AG04450 (cell line): ENCODE measurements at places on chromosomes 1 and 21.

DNA sequence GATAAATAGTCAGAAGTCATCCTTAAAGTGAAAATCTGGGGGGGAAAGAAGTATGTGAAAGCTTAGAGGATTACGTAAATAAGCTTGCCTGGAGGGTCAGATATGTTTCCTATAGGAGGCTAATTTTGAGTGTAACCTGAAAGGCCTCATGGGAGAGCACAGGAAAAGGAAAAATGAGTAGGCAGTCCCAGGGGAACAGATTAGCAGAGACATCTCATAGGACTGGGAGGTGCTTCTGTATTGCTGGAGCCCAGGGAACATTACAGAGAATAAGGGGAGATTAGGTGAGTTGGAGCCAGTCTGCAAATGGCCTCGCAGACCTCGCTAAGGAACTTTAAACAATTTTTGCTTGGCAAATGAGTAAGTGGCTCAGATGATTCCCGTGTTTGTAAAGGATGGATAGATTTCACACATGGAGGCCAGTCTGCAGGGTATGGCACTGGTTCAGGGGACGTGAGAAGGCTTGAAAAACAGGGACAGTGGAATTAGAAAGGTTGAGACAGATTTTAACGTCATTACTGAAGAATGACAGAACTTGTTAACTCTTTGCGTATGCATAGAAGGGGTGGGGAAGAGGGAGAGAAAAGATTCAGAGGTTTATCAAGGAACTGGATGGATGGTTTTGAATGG lies 149.1 kb downstream of the GREM2 start:
- no peak for DNase-seq

DNA sequence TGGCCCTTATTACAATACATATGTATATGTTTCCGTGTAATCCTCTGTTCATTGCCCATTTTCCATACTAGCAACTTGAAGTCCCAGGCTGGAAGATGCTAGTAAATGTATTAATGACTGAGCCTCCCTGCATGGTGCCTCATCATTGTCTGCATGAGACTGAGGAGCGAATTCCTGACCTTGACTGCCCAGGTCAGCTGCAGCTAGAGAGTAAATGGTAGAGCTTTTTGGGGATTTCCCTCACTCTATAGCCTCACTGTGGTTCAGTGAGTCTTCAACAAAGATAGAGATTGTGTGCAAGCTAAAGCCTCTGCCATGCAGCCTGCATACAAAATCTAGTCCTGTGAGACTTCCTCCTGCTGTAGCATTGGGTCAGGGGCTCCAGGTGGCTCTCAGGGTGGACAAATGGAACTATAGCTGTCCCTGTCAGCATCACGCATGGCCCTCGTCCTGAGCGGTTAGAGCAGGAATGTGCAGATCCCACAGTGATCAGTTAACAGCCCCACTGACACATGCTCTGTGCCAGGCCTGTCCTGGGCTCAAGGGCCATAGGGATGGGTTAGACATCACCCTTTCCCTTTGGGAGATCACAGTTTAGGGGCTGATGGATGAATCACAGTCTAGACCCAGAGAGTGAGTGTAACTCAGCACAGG lies 741.7 kb downstream of the MATN1 start:
- DNase-seq = no peak

DNA sequence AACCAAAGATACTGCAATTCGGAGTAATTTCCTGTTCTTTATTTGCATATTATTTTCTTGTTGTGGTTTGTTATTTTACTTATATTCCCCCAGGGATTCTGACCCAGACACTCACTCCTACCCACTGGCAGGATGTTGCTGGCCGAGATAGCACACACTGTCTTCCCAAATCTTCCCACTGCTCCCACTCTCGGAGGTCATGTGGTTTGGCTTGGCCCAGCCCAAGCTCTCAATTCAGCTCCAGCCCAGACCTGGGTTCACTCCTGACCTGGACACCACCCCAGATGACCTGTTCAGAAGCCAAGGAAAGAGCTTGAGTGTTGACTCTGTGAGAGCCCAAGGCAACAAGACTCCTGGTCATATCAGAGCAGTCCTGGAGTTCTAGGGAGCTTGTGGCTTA lies 1.2 kb upstream of the FAM43B start:
- DNase-seq = no peak

DNA sequence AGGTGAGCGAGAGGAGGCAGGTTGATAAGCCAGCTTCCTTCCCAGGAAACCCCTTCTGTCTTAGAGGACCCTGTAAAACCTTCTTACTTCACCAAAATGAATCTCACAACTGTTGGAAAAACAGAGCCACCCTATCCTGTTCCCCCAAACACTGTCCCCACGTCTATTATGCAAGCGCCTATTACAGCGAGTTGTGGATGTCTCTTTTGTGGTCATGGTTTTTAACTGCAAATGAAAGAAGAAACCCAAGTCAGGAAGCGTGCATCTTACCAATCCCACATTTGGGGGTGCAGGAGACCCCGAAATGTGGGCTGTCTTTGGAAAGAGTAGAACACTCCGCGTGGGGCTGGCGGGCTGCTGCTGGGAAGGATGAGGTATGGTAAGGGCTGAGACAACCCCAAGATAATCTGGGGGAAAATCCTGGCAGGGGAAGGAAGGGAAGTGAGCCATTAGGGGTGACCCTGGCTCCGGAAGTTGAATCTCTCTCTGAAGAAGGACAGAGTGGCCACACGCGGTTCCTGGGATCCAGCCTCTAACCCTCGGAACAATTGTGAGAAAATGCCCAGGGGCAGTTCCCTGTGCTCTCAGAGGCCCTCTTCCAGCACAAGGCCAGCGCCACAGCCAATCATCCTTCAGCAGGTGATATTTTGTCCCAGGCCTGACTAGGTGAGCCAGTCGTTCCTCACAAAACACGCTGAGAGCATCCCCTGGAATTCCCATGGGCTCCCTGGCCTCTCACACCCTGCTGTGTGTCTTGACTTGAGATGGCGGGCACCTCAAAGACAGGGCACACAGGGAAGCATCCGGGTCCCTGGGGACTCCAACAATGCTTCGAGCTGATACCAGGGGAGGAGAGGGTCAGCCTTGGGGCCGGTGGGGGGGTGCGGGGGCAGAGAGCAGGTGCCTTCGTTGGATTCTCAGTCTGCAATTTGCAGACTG lies 168.5 kb upstream of the IRF2BP2 start:
- DNase-seq = no peak

- DNase-seq = no peak
Measured at GRCh38 chr1:38431535-38432376, 385.2 kb upstream of the POU3F1 start.

DNA sequence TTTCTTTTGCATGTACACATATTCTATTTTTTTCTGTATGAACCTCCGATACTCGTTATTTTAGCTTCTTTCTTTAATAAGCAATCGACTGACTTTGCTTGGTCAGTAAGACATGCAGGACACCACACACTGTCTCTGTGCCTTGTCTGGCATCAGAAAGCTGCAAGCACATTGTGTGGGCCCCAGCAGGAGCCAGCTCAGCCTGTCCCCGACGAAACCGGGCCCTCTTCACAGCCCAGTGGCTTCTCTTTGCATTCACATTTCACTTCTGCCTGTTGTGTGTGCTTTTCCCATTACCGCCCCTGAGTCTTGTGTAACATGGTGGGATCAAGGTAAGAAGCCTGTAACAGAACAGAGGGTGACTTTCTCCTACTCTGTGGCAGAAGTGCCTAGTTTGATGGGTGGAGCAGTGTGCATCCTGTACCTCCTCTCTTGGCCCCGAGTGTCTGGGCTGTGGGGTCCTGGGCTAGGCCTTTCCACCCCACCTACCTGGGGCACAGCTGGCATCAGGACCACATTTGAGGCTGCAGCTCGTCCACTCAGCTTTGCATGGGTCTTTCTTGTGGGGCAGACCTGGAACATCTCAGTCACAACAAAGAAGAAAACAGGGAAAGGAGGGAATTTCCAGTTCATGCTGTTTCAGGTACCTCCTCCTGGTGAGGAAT lies 118.9 kb upstream of the COL6A1 start:
- no peak for DNase-seq

- no peak for DNase-seq
Measured at GRCh38 chr1:116318897-116319296, 54.1 kb upstream of the ATP1A1 start.

GRCh38 chr1:222547260-222547614 lies 667 bp downstream of the HHIPL2 start:
- no peak for DNase-seq

- DNase-seq = no peak
Measured at GRCh38 chr1:99650773-99651437, 5.0 kb downstream of the PALMD start.

- DNase-seq = no peak
Measured at GRCh38 chr1:11981378-11982009, 1.2 kb downstream of the MFN2 start.

DNA sequence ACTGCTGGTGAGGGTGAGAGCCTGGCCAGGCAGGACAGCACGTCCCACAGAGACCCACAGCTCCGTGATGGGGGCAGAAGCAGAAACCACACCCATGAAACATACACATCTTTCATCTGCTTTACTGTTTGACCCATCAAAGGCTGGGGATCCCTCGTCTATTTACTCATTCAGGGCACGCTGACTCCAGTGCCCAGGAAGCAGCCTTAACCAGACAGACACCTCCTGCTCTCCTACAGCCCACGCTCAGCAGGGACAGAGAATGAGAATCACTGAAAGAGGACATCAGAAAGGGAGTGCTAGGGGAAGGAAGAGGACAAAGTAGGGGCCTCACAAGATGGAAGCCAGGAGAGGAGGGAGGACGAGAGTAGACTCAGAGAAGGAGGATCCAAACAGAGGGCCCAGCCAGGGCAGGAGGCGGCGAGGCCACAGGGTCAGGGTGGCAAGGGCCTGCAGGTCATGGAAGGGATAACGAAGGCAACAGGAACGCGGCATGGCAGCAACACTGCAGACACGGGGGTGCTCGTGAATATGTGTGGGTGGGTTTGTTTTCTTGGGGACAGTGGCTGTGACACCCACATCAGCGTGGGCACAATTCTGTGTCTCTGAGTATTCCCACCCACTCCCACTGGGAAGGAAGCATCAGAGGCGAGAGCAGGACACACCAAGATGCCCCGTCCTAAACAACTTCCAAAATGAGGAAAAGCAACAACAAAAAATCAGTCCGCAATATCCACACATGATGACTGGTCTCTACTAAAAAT lies 15.4 kb upstream of the NADK start:
- no peak for DNase-seq

DNA sequence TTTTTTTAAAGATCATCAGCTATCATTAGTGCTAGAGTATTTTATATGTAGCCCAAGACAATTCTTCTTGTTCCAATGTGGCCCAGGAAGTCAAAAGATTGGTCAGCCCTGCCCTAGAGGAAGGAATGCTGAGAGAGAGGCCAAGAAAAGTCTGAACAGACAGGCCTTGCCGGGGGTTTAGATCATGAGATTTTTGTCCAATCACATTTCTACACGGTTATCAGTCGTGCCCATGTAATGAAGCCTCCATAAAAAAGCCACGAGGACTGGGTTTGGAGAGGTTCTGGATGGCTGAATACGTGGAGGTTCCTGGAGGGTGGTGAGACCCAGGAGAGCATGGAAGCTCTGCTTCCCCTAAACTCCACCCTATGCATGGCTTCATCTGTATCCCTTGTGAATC lies 24.3 kb upstream of the ENO1 start:
- no peak for DNase-seq

- no peak for DNase-seq
Measured at GRCh38 chr1:2248127-2248826, 20.2 kb downstream of the SKI start.

DNA sequence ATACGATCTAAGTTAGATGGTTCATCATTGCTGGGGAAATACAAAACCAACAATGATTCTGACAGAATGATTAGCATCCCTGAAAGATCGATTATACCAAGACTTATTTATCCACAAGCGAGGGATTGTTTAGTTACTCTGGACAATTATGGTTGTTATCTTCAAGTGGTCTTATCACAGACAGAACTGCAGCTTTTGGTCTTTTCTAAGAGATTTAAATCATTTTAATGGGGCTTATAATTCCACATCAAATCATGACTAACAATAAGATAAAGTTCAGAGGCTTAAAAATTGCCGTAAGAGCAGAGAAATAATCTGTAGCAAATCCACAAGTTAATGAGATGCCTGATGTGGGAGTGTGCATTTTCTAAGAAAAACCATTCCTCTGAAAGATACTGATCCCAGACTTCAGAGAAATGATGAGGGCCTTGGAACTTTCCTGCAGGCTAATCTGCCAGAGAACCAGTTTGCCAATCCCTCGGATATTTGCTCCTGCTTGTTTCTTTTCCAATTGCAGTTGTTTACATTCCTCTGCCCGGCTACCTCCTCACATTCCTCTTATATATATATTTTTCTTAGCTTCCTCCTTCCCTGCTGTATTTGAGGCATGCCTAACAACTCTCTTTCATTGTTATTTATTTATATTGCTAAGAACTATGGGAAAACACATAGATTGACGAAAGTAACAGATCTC lies 134.8 kb downstream of the BACH1 start:
- DNase-seq = peak; percentile 44

DNA sequence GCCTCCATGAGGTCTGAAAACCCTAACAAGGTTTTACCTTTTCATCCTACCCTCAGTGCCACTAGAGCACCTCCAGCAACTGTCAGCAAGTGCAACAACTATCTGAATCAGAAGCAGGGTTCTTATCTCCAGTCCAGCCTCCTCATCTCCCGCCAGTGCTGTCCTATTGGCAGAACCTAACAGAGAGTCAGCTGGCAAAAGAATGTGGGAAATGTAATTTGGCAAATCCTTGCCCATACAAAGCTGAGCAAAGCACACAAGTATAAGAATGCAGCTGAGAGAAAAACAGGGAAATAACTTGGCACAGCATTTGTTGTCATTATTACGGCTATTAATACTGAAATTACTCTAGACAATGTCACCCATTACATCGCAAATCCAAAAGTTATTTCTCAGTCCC lies 124.2 kb downstream of the ATP6V1G3 start:
- DNase-seq = peak; percentile 8

GRCh38 chr1:231724876-231725647 lies 98.5 kb downstream of the DISC1 start:
- no peak for DNase-seq

DNA sequence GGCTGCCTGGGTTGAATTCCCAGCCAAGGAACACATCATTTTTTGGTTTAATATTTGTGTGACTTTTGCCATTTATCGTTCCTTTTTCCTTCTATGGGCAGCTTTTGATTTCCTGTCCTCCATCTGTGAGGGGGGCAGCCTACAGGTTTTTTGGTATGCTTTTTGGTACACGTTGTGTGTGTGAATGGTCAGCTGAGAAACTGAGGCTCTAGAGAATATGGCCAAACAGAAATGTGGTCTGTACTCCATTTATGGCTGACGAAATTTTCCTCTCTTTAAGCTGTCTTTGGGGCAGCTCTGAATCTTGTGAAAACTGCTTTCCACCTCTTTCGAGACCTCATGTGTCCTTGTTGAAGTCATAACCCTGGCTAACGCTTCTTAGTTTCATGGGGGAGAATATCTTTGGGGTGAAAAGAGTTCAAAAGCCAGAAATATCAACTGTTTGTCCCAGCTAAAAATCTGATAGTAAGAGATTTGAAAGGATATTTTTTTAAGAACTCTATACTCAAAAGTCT lies 26.6 kb downstream of the NRDC start:
- DNase-seq = no peak

GRCh38 chr1:48442864-48443619 lies 29.0 kb downstream of the SPATA6 start:
- no peak for DNase-seq
